ENCODE measurements at places on chromosomes 12 and 14. TPM values are rescaled to one million over a fixed set of nuclear protein-coding genes. Genes with fewer than 3 reads are reported as not detected.

GRCh38 chr12:45200491-45201043 lies 15.3 kb upstream of the ANO6 start:
- DNase-seq = no peak

DNA sequence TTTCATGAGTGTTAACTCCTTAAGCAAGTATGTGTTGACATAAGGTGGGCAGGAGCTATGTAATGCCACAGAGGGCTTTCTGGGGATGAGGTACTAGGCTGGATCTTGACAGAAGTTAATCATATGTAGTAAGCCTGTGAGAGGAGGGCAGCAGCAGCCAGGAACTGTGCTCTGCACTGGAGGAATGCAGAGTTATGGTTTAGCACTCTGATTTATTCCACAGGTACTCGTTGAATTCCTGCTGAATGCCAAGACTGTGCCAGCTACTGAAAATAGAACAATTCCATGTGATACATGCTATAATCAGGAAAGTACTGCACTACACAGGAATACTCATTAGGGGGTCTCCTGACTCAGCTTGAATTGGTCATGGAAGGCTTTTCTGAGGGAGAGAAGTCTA lies 58.7 kb downstream of the SUSD6 start:
- no peak for DNase-seq

DNA sequence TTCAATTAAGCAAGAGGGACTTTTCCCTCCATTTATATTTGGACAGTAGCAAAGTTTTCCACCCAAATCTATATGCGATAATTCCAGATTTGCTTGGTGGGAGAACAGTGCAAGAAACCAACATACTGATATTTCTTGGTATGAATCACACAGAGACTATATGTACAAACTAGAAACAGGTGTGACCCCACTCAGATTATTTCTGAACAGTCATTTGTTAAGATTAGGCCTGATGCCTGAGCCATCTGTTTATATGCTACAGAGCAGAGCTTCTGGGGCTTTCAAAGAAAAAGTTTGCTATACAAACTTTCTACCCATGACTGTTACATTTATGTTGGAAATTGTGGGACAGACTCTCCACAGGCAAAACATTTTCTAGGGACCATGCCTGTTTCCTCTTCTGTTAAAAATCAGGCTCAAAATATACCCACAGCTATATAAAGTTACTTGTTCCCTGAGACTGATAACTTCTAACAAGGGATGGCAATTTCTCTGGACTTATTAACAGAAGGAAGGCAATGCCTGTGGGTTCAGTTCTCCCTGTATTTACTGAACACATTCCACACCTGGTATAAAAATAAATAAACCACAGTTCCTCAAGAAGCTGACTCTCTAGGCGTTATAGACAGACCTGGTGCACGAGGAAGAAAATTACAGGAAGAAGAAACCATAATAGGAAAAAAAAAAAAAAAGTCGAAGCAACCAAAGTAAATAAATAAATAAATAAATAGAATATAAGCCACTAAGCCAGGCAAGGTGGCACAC lies 8.0 kb downstream of the PTPN21 start:
- DNase-seq = no peak

Gene ALG10B
- 5.5 TPM for total RNA-seq
